Naive thymus-derived CD8-positive, alpha-beta T cell (primary cell): ENCODE measurements at places on chromosomes 2 and 18.

GRCh38 chr2:35503738-35504199, 851.8 kb upstream of the CRIM1 start:
- no peaks in the 10 kb centered on the region for H3K4me1 ChIP-seq
- DNase-seq = no peak
- H3K4me3 ChIP-seq = no peak overlapping the region
- no peaks in the 10 kb centered on the region for H3K36me3 ChIP-seq
- no peak overlapping the region for H3K27ac ChIP-seq

DNA sequence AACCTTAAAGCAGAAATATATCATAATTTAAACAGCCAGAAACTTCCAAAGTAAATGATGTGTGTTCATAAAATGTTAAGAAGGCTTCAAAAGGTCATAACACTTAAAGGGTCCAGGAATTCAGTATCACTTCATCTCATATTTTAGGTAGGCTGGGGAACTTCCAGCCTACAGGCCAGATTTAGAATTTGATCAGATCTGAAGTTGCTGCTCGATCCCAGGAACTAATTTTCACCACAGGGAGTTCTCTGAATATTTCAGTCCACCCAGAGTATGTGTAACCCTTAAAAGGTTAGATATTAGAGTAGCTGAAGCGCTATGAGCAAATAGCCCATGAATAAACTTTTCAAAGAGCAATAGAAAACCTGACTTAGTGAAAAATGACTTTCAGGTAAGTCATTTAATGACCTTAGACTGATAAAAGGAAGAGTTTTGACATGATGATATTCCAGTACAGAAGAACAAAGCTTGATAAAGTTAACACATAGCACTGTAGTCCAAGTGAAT, 1.7 kb downstream of the WIPF1 start:
- H3K27me3 ChIP-seq = no peaks in the 10 kb centered on the region
- H3K4me1 ChIP-seq = peaks cover 66% of the 10 kb centered on the region
- peak overlapping the region; percentile 98 for H3K4me3 ChIP-seq
- H3K27ac ChIP-seq = peak overlapping the region; percentile 100

GRCh38 chr2:202311823-202312388, 46.3 kb downstream of the NOP58 start:
- no peak for DNase-seq
- peak overlapping the region; percentile 78 for H3K27ac ChIP-seq
- H3K36me3 ChIP-seq = no peaks in the 10 kb centered on the region
- no peak overlapping the region for H3K4me3 ChIP-seq
- H3K27me3 ChIP-seq = no peaks in the 10 kb centered on the region
- H3K4me1 ChIP-seq = no peaks in the 10 kb centered on the region

DNA sequence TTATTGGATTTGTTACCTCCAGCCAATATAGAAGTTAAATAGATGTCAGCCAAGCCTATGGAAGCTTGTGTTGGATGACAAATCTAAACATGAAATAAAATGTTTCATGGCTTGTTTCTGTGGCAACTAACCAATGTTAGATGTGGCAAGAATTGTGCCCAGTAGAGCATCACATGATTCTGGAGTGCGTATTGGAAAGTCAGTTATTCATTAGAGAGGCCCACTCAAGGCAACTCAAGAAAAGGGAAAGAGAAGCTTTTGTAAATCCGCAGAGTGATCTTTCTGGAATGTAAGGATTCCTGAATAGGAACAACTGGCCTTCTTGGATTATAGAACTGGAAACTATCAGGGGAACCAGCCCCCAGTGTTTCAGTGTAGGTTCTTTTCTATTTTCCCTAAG, 162.9 kb downstream of the TMEM247 start:
- H3K36me3 ChIP-seq = peaks cover 28% of the 10 kb centered on the region
- DNase-seq = no peak
- no peak overlapping the region for H3K27ac ChIP-seq
- H3K4me1 ChIP-seq = no peaks in the 10 kb centered on the region
- no peaks in the 10 kb centered on the region for H3K27me3 ChIP-seq
- no peak overlapping the region for H3K4me3 ChIP-seq

DNA sequence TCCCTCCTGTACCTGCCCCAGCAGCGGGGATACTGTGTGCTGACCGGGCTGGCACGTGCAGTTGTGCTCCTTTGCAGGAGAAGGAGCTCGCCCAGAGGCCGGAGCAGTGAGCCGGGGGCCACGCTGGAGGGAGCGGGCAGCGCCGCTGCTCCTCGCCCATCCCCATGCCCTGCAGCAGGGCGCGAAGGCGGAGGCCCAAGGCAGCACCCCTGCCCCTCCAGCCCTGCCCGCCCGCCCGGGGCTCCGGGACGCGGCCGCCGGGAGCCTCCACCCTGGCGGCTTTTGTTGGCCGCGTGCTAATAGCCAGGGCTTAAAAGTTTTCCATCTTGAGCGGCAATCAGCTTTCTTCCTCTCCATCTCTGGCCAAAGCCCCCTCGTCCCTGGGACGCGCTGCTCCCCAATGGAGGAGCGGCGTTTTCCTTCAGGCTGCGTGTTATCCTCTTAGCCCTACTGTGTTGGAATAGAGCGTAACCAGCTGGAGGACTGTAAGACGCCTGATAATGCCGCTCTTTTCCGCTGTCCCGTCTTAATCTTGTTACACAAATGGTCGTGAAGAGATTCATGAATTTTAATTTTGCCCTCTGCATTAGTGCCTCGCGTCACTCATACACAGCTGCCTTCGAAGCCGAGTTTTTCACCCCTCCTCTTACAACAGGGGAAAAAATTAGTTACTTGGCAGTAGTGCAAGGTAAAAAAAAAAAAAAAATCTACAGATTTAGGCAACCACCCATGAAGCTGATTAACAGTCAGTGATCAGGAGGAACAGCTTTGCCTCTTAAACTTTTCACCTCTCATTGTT, 172.9 kb upstream of the SIX3 start:
- H3K27me3 ChIP-seq = no peaks in the 10 kb centered on the region
- peaks cover 45% of the 10 kb centered on the region for H3K36me3 ChIP-seq
- no peak overlapping the region for H3K27ac ChIP-seq

- DNase-seq = no peak
- H3K4me1 ChIP-seq = peaks cover 57% of the 10 kb centered on the region
- H3K27me3 ChIP-seq = no peaks in the 10 kb centered on the region
- H3K27ac ChIP-seq = peak overlapping the region; percentile 98
- H3K4me3 ChIP-seq = peak overlapping the region; percentile 97
- peaks cover 11% of the 10 kb centered on the region for H3K36me3 ChIP-seq
These were observed 872 bp downstream of the RDH14 start for GRCh38 chr2:18559531-18560030.

DNA sequence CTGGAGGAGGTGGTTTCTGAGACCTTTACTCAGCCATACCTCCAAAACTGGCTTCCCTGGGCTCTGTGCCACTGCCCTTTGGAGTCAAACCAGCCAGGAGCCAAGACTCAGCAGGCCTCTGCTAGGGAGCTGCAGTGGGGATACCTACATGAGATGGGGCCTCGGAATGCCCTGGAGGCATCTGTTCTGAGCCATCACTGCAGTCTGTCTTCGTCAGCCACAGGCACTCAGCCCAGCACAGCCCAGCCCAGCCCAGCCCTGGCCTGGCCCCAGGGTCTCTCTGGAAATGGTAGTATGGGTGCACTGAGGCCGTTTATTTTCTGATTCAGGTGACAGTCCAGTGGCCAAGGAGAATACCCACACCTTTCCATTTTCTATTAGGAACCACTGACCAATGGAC, 209.8 kb downstream of the CELF4 start:
- H3K4me1 ChIP-seq = no peaks in the 10 kb centered on the region
- no peaks in the 10 kb centered on the region for H3K36me3 ChIP-seq
- H3K4me3 ChIP-seq = no peak overlapping the region
- no peaks in the 10 kb centered on the region for H3K27me3 ChIP-seq
- no peak overlapping the region for H3K27ac ChIP-seq

- no peak overlapping the region for H3K27ac ChIP-seq
- no peaks in the 10 kb centered on the region for H3K36me3 ChIP-seq
- DNase-seq = no peak
These were observed 93.7 kb upstream of the KLHL29 start for GRCh38 chr2:23291239-23291638.

DNA sequence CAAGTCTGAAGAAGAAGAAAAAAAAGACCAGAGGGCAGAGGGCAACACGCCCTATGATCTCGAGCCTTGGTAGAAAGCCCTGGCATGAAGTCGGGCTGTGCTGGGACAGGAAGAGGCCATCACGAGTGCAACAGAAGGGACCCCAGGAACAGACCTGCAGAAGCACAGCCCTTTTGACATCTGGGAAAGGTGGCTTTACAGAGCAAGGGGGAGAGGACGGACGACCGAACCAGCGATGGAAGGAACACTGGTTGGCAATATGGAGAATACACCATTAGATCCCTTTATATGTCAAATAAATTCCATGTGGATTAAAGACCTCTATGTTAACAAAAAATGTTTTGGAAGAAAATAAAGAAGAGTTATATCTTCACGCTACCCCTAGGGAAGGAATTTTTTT, 10.7 kb downstream of the KIF1A start:
- peaks cover 6% of the 10 kb centered on the region for H3K27me3 ChIP-seq
- DNase-seq = no peak
- H3K27ac ChIP-seq = no peak overlapping the region
- no peaks in the 10 kb centered on the region for H3K36me3 ChIP-seq

- no peak for DNase-seq
- H3K27me3 ChIP-seq = peaks cover 26% of the 10 kb centered on the region
- H3K36me3 ChIP-seq = no peaks in the 10 kb centered on the region
- H3K4me1 ChIP-seq = no peaks in the 10 kb centered on the region
These were observed 343.5 kb downstream of the MTX2 start for GRCh38 chr2:176612736-176613135.

- no peaks in the 10 kb centered on the region for H3K27me3 ChIP-seq
- no peaks in the 10 kb centered on the region for H3K4me1 ChIP-seq
- DNase-seq = no peak
- H3K27ac ChIP-seq = no peak overlapping the region
These were observed 29.6 kb upstream of the IL1R1 start for GRCh38 chr2:102112692-102113665.

DNA sequence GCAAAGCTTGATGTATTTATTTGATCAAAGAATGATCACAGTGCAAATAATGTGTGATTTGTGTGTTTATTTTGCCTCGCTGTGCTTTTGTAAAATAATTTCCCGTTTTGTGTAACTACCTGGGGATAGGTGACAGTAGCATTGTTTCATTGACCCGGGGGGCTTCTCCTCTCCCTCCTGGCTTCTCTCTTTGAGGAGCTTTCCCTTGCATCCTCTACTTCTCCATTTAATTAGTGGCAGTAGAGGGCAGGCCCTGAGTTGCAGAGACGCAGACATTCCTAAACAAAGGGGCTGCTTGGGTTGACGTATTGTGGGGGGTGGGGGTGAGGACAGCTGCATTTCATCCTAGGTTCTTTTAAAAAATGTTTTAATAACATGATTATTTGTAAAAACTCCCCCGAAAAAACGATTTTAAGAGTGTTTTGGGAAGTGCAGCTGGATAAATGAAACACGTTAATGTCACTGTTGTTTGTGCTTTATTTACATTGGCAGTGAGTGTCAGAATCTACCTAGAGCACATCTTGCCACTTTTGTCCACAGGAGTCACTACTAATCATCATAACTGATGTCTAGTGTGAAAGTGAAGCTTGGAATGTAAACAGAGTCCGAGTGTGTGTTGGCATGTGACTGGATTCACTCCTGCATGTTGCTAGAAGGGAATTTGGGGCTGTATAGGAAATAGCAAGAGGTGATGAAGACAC, 2.2 kb downstream of the NEDD4L start:
- DNase-seq = no peak
- no peaks in the 10 kb centered on the region for H3K36me3 ChIP-seq
- H3K4me3 ChIP-seq = peak overlapping the region; percentile 95
- H3K27me3 ChIP-seq = no peaks in the 10 kb centered on the region

GRCh38 chr18:6650127-6650507, 79.4 kb upstream of the ARHGAP28 start:
- no peak for DNase-seq
- peaks cover 5% of the 10 kb centered on the region for H3K36me3 ChIP-seq
- H3K4me1 ChIP-seq = peaks cover 2% of the 10 kb centered on the region
- no peak overlapping the region for H3K4me3 ChIP-seq

- H3K36me3 ChIP-seq = no peaks in the 10 kb centered on the region
- H3K27ac ChIP-seq = no peak overlapping the region
- peaks cover 8% of the 10 kb centered on the region for H3K27me3 ChIP-seq
- no peak for DNase-seq
- H3K4me3 ChIP-seq = no peak overlapping the region
These were observed 193.0 kb upstream of the THSD7B start for GRCh38 chr2:136572335-136572734.

DNA sequence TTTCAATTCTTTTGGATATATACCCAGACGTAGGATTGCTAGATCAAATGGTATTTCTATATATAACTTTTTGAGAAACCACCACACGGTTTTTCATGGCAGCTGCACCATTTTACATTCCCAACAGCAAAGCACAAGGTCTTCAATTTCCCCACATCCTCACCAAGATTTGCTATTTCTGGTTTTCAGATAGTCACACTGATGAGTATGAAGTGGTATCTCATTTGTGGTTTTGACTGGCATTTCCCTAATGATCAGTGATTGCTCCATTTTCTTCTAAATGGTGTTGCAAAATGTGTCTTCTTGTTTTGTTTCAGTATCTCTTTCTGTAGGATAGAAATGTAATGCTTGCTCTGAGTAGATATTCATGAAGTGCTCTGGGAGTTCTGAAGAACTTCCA, 52.0 kb downstream of the ANKRD44 start:
- peak overlapping the region; percentile 55 for H3K4me3 ChIP-seq
- DNase-seq = no peak
- H3K27me3 ChIP-seq = no peaks in the 10 kb centered on the region
- H3K27ac ChIP-seq = peak overlapping the region; percentile 90
- peaks cover 83% of the 10 kb centered on the region for H3K4me1 ChIP-seq
- peaks cover 13% of the 10 kb centered on the region for H3K36me3 ChIP-seq

DNA sequence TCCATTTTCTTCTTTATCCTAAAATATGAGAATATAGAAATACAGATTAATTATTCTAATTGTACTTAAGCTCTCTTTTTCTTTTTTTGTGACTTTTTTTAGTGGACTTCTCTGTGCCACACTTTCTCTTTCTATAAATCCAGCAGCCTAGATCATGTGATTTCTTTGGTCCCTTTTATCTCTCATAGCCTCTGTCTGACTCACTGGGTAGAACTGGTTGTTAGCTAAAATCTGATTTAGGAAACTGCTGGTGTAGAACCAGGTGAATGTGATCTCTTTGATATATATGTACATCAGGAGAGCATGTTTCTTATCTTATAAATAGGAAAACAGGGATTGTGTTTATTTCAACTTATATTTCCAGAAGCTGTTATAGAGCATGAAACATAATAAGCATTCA, 54.9 kb downstream of the VRK2 start:
- no peak overlapping the region for H3K4me3 ChIP-seq
- H3K36me3 ChIP-seq = peaks cover 4% of the 10 kb centered on the region
- DNase-seq = no peak
- H3K4me1 ChIP-seq = peaks cover 6% of the 10 kb centered on the region
- no peak overlapping the region for H3K27ac ChIP-seq

DNA sequence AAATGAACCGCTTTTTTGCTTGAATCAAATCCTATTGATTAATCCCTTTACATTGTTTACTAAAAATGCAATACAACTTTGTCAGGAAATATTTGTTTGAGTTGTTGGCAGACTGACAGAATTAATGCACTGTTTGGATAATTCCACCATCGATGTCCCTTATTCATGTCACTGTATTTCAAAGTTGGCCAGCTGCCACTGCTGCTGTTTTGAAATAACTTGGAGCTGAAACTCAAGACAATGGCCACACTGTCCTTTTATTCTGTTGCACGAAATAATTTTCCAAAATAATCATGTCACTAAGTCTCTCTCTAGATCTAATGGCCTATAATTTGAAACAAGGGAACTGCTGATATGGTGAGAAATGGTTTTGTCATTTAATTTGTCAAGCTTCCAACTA, 55.2 kb upstream of the PAX3 start:
- no peaks in the 10 kb centered on the region for H3K36me3 ChIP-seq
- no peak overlapping the region for H3K4me3 ChIP-seq
- H3K4me1 ChIP-seq = no peaks in the 10 kb centered on the region
- H3K27ac ChIP-seq = no peak overlapping the region
- no peak for DNase-seq
- peaks cover 5% of the 10 kb centered on the region for H3K27me3 ChIP-seq
